ENCODE measurements at places on chromosomes 11 and 22.

GRCh38 chr11:76745561-76746207 lies 37.5 kb upstream of the TSKU start:
- no peak for DNase-seq

- DNase-seq = no peak
Measured at GRCh38 chr11:87142594-87142993, 104.9 kb downstream of the TMEM135 start.

DNA sequence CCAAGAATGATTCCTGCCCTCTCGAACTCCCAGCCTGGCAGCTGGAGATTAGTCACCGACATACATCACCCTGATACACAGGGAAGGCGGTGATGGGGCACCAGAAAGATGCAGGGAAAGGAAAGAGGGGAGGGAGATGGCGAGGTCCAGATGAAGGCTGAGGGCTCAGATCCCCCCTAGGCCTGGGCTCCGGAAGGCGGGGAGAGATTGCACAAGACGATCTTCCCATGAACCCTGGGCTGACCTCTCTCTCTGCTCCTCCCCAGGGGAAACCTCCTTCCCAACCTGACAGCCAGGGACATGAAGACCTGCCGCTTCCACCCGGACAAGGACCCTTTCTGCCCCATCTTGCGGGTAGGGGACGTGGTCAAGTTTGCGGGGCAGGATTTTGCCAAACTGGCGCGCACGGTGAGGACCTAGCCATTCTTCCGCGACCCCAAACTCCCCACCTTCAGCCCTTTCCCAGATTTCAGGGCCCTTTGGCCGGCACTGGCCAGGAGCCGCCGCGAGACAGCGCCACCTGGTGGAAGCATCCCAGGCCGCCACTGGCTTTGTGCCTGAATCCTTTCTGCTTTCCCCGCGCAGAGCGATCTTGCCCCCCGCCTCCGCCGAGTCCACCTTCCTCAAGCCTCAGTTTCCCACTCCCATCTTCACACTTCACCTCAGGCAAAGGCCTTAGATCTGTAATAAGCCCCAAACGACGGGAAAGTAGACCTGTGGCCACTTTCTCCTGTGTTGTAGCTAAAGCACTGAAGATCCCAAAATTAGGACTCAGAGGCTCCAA lies 11.5 kb downstream of the P2RX3 start:
- peak; percentile 73 for DNase-seq

- DNase-seq = no peak
Measured at GRCh38 chr11:14764179-14764578, 120.6 kb downstream of the PDE3B start.

- DNase-seq = no peak
Measured at GRCh38 chr22:36471341-36471821, 10.1 kb downstream of the TXN2 start.

DNA sequence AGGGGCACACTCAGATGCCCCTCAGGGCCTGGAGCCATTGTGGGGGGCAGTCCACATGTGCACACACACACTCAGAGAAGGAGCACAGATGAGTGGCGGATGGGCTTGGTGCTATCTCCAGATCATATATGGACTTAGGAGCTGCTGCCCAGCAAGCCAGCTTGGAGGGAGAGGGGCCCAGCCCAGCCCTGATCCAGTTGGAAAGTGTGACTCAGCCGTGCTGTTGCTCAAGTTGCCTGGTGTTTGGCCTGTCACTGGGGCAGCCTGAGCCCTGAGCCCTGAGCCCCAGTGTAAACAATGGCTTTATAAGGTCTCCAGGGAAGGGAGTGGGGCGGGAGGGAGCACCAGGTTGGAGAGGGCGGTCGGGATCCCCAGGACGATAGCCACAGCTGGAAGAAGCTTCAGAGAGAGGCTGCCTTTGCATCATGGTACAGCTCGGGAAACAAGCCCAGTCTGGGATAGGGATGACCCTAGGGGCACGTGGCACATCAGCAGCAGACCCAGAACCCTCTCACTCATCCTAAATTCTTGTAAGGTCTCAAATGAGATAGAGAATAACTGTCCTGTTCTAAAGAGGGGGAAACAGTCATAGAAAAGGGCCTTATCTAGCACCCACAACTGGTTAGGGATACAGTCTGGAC lies 4.8 kb downstream of the SELENOM start:
- DNase-seq = no peak

DNA sequence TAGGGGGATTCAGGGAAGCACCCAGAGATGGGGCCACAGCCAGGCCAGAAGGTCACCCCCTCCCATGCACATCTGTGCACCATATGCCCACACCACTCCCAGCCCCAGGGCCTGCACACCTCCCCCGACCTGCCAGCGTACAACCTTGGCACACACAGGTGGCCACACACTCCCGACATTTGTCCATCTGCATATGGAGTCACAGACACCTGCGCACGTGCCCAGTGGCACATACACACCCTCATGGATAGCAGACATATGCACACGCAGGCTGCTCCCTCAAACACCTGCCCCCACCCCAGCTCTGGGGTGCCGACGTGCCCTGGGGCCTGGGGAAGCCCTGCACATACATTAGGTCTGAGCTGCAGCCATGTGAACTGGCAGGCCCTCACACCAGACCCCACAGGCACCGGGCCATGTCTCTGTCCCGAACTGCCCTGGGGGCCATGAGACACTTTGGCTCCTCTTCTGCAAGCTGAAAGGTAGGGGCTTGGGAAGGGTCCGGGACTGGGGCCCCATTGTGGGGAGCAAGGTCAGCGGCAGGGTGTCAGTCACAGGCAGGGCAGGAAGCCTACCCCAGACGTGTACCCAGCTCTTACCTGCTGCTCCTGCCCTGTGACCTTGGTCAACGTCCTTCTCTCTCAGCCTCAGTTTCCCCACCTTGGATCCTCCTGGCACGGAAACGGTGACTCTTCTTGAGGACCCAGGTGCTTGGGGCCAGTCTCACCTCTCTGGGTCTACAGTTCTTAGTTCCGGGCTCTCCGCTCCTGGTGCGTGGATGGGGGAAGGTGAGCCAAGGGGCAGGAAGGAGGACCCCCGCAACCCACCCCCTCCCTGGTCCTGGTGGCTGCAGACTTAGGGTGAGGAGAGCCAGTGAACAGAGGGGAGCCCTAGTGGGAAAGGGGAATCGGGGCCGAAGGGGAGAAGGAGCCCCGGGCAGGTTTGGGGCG lies 579 bp upstream of the CABP7 start:
- DNase-seq = no peak

- no peak for DNase-seq
Measured at GRCh38 chr11:68053981-68054812, 15.4 kb downstream of the TCIRG1 start.

GRCh38 chr11:9787981-9788521 lies 124.2 kb downstream of the SWAP70 start:
- no peak for DNase-seq

- DNase-seq = peak; percentile 50
Measured at GRCh38 chr11:121466063-121466794, 13.5 kb upstream of the SORL1-AS1 start.
